ENCODE measurements at places on chromosomes 1 and 21.

- DNase-seq = no peak
These were observed 20.5 kb upstream of the RHBDL2 start for GRCh38 chr1:38962113-38962512.

DNA sequence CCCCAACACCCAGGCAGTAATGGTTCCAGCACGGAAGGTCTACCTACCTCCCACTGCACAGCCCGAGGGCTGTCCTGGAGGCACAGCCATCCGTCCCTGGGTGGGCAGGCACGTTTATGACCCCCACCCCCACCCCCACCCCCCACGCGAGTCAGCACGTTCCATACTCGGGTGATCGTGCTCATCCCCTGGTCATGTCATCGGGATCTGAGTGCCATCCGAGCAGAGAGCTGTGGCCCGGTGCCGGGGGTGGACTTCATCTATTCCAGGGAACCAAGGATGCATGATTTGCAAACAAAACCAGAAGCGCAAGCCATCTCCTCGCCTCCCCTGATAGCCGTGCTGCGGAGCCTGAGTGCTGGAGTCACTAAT is 1.1 kb downstream of the TSPEAR start:
- DNase-seq = no peak

DNA sequence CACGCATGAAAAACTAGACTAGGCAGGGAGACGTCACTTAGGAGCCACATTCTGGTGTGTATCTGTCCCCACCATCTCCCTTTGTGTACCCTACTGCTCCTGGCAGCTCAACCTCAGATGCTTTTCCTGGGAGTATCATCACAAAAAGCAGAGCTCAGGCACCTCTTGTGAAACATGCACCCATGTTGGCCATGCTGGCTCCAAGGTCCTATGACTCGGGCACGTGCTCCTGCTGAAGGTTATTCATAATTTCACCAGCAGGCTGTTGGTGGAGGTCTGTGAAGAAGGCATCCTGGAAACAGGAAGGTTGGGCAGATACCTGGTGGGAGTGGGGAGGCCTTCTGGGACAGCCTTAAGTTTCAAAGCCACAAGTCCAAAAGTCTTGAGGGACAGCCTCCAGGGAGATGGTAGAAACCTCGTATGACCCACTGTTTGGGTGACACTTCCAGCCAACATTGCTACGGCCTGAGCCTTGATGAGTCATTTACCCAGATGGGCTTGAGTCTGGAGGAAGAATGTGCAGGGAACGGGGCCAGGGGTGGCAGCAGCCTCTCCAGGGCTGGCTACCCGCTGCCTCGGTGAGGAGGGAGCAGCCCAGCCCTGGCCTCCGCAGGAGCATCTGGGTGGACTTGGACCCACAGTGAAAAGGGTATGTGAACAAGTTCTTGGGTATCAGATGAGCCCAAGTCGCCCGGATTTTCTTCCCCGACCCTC is 75.8 kb downstream of the PGBD5 start:
- DNase-seq = no peak

GRCh38 chr1:76583235-76583868 is 283.9 kb upstream of the ST6GALNAC5 start:
- no peak for DNase-seq

DNA sequence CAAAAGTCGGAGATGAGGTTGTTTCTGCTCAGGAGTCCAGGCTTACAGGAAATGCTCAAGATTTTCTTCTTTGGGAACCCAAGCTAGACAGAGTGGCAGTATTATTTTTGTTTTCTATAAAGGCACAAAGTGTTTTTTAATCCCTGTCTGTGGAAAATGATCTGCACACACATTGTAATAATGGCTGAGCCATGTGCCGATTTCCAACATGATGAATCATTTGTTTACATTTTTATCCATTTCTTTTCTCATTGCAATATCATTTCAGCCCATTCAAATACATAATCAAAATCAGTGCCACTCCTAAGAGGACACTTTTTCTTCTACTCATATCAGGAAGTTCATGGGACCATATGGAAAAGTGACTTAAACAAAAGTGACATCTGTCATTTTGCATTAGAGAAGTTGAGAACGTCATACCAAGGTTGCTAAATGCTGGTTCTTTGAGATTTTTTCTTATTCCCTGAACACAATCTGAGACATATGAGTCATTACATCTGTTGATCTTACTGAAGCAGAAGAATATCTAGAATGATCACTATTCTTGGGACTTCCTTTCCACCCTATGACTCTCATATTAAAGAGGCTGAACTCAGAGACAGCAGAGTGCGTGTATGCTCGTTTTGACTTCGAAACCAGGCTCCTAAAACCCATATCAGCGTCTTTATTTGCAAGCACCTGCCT is 44.9 kb downstream of the ACTA1 start:
- DNase-seq = no peak

DNA sequence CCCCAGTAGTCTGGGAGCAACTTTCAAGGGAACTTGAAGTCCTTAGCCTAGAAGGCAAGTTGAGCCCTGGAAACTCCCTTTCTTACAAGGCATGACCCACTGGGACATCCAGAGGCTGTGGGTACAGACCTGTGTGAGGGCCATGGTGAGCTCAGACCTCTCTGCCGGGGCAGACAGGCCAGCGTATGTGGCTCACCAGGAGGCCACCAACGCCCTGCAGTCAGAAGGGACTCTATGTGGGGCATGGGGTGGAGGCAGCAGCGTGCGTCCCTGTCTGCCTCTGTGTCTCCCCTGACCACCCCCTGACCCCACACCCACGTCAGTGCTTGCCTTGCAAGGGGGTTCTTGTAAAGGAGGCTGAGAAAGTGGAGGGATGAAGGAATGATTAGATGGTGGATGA is 10.8 kb downstream of the COQ8A start:
- no peak for DNase-seq

DNA sequence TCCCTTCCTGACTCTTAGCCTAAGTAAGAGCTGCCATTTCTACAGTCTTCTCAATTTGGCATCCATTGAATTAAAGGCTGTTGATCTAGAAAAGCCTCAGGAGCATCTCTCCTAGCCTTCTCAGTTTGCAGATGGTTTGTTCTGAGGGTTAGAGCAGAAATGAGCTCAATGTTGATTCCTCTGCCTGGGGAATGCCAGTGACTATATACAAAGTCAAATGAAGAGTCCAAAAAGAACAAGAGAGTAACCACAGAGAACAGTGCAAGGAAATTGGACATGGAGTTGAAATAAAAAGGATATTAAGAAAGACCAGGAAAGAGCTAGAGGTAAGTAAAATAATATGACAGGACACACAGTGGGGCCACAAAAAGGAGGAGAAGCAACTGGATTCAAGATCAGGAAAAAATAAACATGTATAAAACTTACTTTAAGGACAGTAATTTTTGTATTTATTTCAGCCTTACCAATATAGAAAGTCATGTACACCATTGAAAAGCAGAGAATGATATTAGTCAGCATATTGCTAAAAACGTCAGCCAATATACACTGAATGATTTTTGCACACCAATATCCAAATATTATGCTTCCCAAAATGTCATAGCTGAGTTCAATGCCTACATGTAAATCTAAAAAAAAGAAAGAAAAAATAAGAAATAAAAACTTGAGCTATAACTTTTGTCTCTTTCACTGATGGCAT is 21.3 kb downstream of the SLC9C2 start:
- no peak for DNase-seq

DNA sequence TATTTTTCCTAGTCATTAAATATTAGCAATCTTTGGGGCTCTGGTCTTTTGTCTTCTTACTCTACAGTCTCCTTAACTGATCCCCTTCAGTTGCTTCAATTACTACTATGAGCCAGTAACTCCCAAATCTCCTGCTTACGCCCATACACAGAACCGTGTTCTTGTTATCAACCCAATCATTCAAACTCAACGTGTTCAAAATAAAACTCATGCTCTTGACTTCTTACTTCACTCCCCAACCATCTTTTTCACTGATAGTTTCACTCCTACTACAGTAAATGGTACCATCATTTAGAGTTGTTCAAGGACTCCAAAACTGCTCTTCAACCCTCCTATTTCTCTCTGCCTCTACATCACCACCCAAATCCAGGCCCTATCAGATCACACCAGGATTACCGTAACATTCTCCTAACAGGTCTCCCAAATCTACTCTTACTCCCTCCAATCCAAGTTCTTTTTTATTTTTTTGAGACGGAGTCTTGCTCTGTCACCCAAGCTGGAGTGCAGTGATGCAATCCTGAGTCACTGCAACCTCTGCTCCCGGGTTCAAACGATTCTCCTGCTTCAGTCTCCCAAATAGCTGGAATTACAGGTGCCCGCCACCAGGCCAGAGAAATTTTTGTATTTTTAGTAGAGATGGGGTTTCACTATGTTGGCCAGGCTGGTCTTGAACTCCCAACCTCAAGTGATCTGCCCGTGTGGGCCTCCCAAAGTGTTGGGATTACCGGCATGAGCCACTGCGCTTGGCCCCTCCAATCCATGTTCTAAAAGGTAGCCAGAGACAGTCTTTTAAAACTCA is 3.0 kb downstream of the YARS1 start:
- DNase-seq = no peak

GRCh38 chr1:186623551-186623950 is 56.7 kb downstream of the PTGS2 start:
- DNase-seq = no peak

DNA sequence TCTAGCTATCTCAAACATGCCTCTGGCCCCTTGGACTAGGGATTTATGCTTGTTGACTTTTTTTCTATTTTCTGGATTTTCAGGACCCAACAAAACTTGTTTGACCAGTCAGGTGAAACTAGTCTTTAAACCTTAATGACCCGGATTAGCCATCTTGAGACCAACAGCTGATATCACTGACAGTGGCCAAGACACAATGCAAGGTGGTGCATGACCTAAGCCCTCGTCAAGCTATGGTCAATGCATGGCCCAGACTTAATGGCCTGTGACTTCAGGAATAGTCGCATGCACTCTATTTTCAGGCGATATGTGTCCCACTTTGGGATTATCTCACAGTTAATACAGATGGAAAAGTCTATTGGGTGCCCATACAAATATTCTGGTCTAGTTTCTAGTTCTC is 190.4 kb downstream of the ZBTB18 start:
- DNase-seq = no peak
